ENCODE measurements at places on chromosomes 5 and 9.

DNA sequence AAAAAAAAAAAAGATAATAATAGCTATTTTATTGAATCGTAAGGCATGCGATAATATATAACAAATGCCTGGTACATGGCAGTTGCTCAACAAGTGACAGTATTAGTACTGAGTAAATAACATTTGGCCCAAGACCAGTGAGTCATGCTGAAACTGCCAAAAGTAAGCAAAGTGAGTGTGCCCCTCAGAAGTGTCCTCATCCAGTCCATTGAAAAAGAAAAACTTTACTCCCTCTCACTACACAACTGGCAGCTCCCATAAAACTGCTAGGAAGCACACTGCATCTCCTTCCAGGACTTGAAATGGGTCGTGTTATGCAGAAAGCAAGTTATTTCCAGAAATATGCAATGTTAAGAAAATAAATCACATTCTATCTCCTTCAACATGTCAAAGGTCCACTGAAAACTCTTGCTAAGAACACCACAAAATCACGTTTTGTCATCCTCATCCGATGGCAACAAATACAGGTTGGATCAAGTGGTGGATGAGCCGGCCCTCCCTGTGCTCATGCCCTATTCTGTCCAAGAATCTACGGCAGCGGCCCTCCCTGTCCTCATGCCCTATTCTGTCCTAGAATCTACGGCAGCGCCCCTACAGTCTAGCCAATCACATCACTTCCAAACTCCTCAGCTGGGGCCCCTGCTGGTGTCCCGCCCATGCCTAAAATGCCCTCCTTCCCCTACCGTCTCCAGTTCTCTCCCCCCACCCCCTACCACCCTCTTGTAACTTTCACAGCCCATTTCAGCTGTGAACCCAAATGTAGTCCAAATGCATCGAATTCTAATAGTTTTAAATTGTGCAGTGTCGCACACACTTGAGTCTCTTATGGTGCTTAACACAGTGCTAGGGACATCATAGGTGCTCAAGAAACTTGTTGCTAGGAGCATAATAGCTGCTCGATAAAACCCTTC lies 12.5 kb downstream of the PTCH1 start:
- DNase-seq, result no peak

DNA sequence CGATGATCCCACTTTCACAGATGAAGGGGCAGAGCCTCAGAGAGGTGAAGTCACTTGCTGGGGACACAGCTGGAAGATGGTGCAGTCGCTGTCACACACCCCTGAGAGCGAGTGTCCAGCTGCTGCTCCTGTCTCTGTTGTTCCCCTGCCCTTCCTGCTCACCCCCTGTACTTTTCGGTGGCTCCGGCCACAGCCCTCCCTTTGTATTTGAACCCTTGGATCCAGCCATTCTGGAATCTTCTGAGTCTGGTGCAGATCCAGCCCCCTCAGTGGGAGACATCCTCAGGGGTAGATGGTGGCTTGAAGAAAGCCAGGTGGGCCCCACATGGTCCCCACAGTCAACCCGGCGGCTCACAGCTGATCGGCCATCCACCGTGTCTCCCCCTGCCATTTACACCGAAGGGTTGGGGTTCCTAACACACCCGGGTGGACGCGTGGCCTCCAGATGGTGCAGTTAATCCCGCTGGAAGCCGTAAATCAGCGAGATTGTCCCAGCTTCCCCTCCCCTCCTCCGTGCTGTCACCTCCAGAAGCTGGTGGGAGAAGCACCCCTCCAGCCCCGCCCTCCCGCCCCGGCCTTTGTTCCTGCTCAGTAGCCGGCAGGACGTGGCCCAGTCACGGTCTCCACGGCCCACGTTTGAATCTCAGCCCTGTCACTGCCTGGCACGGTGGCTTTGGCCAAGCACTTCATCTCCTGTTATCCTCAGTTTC lies 204.8 kb downstream of the C9orf50 start:
- no peak for DNase-seq

GRCh38 chr5:175738126-175738525 lies 80.3 kb downstream of the HRH2 start:
- DNase-seq, result no peak

DNA sequence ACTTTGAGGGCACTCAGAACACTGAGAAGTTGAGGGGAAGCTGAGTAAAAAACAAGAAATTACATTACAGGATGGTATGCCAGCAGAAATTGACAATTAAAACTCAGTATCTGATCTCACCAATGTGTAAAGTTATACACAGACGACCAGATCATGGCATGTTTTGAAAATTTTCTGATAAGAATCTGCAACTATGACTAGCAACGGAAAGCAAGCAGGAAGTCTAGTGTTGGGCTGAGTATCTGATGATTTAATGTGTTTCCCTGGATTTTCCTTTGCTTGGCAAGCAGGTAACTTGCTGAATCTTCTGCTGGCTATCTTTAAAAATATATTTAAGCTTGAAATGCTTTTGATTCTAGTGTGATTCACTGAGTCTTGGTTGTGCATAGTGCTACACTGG lies 5.2 kb upstream of the GCNT4 start:
- no peak for DNase-seq

DNA sequence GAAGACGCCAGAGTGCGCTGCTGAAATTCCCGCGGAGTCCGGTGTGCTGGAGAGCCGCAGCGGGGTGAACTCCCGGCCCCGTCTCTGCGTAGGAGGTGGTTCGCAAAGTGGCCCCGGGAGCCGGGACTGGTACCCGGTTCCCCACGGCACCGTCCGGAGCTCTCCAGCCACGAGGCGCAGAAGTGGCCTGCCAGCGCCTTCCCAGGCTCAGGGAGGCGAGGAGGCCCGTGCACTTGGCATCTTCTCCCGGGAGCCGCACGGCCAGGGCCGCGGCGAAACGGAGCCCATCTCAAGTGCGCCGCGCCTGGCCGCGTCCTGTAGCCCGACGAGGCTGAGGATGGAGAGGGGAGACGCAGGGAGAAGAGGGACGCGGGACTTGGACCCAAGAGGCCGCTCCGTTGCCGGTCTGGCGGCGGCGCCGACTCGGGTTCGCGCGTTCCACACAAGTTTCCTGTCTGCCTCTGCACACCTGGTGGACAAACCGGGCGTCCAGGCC lies 1.1 kb upstream of the IRX1 start:
- no peak for DNase-seq

DNA sequence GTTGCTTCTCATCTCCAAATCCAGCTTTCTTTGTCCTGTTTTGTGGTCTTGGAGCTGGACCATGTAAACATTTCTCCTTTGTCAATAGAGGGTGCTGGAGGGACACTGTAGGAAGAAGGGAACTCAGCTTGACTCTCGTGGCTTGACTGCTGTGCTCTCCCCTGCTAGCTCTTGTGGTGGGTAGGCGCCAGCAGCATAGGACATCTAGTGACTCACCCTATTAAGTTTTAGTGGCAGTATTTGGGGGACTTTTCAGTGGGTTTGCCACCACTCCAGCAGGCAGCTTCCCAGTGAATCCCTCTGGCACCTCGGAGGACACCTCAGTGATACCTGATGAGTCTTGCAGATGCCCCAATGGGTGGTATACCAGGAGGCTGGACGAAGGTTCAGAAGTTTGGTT lies 97.8 kb downstream of the TSSK1B start:
- no peak for DNase-seq

DNA sequence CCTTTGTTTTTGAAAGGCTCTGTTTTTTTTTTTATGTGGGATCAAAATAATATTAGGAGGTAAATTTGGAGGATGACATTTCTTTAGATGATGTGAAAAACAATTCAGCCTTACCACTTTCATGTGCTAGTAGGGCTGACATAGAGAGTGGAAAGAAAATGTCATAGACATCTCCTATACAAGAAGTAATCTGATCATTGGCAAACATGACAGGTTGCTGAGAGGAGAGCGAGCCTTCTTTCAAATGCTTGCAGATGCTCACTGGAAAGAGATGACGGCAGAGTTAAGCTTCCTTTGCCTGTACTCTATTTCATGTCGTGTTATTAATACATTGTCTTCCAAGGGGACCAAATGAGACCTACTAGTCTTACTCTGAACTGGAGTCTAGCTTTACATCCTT lies 160.1 kb upstream of the DAP start:
- DNase-seq, result no peak

- no peak for DNase-seq
Observed at GRCh38 chr9:15349892-15350761, 43.1 kb upstream of the TTC39B start.

DNA sequence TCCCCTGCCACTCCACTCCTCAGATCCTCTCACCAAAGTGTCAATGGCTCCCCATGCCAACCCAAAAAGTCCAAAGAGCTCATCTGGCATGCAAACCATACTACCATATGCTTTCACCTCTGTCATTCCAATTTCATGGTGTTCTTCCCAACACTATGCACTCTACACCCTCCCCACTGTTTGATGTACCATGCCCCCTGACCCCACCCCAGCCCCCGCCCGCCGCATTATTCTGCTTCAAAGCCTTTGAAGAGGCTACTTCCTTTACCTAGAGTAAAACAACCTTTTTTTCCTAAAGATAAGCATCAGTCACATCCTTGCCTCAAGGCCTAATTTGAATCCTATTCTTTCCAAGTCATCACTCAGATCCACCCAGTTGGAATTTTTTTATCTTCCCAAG lies 226.3 kb downstream of the DEPDC1B start:
- no peak for DNase-seq

GRCh38 chr5:17415321-17415758 lies 82.7 kb upstream of the TAF11L2 start:
- DNase-seq, result no peak

Data from HL-60 (cell line).